AG10803 (cell line): ENCODE measurements at places on chromosomes 4 and X.

DNA sequence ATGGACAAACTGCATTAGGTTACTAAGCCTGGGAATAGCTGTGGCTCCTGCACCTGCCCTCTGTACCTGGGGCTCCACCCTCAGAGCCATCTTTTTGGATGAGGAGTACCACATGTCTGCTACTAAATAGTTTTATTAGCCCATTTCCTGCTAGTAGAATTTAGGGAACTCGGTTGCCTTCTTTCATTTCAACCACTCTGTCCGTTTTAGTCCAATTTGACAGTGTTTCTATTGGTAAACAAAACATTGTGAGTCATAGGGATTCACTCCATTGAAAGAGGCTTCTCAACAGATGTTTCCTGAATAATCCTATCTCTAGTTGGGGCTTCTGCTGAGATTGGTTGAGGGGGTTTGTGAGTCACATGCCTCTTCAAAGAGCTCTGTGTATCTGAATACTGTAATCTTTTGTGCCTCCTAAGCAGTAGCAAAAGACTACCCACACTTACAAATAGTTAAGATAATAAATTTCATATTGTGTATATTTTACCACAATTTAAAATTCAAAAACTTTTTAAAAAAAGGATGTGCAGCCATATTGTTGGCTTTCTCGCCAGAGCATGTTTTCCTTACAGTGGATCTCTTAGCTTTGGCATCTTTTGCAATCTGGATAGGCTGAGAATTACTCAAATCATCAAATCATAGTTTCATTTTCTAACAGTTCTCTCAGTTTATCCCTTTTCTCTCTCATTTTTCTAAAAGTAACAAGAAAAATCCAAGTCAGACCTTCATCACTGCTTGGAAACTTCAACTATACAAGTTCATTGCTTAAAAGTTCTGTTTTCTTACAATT, 9.9 kb downstream of the FAM200B start:
- peak; percentile 68 for DNase-seq

- DNase-seq, result no peak
These were observed 725.9 kb upstream of the GRID2 start for GRCh38 chr4:91577864-91578263.

DNA sequence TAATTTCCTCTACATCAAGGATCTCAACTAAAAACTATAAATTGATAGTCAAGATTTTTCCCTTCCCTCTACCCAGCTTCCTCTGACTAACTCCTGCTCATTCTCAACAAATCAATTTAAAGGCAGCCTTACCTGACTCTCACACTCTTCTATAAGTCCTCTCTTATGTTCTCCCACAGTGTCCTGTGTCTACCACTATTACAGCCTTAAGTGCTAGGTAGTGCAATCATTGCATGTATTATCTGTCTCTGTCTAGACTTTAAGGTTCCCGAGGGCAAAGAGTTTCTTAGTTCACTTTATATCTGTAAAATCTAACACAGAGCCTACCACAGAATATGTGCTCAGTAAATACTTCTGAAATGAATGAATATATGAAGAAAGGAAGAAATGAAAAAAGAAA, 123.7 kb downstream of the BTC start:
- no peak for DNase-seq

DNA sequence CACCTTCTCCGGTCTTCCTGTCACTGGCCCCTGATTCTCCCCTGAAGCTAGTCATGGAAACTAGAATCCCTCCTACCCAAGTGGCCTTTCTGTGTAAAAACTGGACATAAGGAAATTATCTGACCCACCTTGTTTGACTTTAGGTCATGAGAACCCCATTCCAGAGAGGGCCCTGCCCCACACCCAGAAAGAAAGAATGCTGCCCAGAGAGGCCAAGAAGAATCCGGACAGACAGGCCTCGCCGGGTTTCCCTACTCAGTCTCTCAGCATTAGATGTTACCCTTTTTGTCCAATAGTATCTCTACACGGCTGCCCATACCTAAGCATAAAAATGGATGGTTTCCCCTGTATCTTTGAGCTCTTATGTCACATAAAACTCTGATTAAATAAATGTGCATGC, 83.3 kb upstream of the HELT start:
- no peak for DNase-seq

DNA sequence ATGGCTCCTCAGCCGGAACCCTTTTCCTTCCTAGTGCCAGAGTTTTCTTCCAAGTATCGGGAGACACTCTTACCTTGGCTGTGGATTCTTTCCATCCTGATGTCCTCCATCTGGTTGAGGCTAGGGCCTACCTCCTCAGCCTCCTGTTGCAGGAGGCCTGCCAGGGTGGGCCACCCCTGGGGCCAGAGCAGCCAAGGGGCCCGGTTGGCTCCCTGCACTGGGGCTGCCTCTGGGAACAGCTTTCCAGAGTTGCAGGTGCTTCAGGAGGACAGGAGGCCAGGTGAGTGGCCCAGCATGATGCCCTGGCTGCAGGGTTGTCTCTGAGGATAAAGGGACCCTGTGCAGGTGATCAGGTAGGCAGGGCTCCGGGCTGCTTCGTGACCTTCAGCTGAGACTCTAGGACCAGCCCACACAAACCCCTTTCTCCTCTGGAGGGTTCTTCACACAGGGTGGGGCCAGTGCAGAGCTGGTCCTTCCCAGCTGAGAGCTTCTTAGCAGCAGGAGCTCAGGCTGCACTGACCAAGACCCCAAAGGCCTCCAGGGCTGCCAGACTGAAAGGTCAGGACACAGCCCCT, 5.3 kb upstream of the GPR78 start:
- DNase-seq, result no peak

DNA sequence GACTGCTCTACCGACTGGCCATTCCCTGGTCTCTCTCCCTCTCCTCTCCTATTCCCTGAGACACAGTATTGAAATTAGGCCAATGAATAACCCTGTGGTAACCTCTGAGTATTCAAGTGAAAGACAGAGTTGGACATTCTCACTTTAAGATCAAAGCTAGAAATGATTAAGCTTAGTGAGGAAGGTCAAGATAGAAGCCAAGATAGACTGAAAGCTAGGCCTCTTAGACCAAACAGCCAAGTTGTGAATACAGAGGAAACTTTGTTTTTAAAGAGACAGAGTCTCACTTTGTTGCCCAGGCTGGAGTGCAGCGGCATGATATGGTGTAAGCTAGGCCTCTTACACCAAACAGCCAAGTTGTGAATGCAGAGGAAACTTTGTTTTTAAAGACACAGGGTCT, 64.6 kb downstream of the KDM6A start:
- no peak for DNase-seq

DNA sequence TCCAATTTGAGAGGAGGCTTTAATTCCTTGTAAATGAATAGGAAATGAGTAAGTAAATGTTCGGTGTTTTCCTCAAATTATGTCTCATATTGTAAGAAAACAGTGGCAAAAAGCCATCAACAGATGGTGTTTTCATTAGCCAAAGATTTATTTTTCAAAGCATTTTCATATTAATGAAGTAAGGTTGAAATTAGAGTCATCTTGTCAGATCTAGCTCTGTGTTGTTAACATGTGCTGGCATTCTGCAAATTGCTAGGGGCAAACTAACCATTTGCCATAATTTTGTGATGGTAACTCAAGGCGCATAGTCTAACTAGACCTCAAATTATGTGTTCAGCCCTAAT, 24.7 kb downstream of the MID2 start:
- no peak for DNase-seq

DNA sequence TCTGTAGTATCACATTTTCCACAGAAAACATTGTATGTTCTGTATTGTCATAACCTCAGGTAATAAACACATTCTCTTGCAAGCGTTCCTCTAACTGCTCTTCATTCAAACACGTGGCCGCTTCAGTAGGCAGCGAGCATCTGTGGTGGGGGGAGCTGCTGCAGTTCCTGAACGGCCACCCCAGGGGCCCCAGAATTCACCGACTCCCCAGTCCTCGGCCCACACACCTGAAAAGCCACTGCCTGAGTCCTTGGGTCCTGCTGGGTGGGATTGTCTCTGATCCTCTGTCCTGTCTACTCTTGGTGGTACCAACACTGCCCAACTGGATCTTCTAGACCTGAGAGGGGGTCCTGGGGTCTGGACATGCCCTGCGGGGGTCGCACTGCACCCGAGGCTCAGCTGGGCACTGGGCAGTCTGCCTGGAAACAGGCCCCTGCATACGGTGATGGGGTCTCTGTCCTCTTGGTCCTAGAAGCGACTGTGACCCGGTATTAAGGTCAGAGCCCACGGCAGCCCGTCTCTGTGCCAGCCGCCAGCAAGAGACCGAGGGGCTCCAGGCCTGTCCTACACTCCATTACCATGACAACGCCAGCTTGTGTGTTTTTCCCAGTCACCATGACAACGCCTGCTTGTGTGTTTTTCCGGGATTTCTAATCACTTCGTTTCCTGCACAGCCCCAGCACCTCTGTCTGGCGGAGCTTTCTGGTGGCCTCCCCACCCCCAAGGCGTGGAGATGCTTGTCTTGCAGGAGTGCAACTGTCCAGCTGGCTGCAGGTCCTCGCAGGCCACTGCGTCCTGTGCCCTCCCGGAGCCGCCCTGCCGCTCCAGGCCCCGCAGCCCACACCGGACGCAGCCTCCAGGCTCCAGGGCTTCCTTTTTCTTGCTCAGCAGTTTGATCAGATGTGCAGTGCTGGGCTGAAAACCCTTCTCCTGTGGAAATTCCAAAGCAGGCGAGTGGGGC, 16.0 kb downstream of the CTBP1 start:
- DNase-seq, result no peak

- DNase-seq, result no peak
These were observed 50.3 kb downstream of the HMX1 start for GRCh38 chr4:8821151-8821950.

DNA sequence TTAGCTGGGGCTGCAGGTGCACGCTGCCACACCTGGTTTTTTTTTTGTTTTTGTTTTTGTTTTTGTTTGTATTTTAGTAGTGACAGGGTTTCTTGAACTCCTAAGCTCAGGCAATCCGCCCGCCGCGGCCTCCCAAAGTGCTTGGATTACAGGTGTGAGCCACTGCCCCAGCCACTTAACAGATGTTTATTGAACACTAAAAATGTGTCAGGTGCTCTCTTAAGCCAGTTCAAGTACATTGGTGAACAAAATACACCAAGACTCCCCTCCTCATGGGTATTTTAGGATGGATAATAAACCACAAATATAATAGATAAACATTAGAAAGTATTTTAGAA, 69.9 kb downstream of the TRAPPC11 start:
- no peak for DNase-seq

- no peak for DNase-seq
These were observed 97.7 kb upstream of the PDHA2 start for GRCh38 chr4:95742179-95742578.

- peak; percentile 55 for DNase-seq
These were observed 126.0 kb downstream of the TENM3 start for GRCh38 chr4:182369211-182369610.

- peak; percentile 100 for DNase-seq
These were observed 35.2 kb downstream of the SEPTIN11 start for GRCh38 chr4:76984788-76985211.

GRCh38 chr4:175891851-175892250, 79.8 kb upstream of the GPM6A start:
- DNase-seq, result peak; percentile 8

DNA sequence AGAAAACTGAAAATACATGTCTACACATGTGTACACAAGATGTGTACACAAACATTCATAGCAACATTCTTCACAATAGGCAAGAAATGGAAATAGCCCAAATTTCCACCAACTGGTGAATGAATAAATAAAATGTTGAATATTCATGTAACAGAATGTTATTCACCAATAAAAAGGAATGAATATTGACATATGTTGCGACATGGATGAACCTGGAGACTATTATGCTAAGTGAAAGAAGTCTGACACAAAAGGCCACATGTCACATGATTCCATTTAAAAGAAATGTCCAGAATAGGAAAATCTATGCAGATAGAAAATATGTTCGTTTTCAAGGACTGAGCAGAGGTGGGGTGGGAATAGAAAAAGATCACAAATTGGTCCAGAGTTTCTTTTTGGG, 34.6 kb upstream of the LNX1 start:
- DNase-seq, result no peak

DNA sequence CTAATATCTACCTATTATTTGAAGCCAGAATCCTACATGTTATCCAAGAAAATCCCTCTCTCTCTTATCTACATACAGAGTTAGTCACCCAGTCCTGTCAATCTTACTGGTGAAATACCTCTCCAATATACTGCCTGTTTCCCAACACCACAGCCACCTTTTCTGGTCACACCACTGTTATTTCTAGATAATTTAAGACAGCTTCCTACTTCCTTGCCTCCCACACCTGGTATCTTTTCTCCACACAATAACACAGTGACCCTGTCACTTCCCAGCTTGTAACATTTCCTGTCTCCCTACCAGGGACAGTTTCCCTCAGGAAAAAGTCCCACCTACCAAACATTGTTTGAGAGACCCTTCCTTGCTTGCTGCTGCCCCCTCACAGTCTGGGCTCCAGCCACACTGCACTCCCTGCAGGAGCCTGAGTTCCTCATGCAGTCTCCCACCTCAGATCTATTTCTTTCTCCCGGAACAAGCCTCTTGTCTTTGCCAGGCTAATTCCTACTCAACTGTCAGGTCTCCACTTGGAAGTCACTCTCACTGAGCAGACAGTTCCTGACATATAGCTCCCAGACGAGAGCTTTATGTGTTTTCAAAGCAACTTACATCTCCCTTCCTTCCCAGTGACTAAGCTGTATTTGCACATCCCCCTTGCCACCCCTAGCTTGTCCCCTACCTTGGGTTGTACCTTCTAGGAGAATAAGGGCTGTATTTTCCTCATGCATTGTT, 73.6 kb upstream of the QRFPR start:
- DNase-seq, result no peak

DNA sequence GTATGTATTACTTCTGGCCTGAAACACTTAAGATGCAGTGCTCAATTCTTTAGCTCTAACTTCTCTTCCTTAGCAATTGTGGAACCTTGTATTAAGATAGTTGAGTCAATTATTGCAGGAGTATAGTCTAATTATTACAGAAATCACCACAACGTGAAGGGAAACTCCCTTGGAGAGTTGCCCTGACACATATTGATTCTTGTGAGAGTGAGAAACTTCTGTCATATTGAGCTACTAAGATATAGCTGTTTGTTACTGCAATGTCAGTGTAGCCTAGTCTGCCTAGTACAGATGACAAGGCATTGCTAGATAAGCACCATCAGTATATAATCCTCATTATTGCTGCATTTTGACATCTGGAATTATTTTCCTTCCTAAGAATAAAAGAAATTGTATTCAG, 82.7 kb upstream of the TEX13C start:
- no peak for DNase-seq

- DNase-seq, result no peak
These were observed 69.1 kb downstream of the SPIN4 start for GRCh38 chrX:63282077-63282476.
